ENCODE measurements at places on chromosomes 5 and 9. TPM values are rescaled to one million over a fixed set of nuclear protein-coding genes. Genes with fewer than 3 reads are reported as not detected.

OLFM1 gene
- total RNA-seq, result 4.0 TPM

GALNT10 gene
- total RNA-seq, result 10.2 TPM

GRCh38 chr9:117696154-117696553 lies 8.0 kb upstream of the TLR4 start:
- DNase-seq, result no peak

DNA sequence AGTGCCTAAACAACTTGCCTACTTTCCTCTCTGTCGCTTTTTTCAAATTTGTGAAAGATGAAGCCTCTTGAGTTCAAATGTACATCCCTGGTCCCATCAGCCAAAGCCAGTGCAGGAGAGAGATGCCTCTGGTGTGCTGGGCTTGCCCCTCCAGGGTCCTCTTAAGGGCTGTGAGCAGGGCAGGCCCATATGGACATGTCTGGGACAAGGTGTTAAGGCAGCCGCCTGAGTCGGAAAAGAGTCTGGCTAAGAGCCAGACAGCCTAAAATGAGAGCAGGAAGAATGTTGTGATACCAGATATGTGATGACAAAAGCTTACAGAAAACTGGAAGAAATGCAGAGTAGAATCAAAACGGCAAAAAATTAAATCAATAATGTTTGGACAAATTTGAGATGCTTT lies 72.5 kb downstream of the APTX start:
- no peak for DNase-seq

DNA sequence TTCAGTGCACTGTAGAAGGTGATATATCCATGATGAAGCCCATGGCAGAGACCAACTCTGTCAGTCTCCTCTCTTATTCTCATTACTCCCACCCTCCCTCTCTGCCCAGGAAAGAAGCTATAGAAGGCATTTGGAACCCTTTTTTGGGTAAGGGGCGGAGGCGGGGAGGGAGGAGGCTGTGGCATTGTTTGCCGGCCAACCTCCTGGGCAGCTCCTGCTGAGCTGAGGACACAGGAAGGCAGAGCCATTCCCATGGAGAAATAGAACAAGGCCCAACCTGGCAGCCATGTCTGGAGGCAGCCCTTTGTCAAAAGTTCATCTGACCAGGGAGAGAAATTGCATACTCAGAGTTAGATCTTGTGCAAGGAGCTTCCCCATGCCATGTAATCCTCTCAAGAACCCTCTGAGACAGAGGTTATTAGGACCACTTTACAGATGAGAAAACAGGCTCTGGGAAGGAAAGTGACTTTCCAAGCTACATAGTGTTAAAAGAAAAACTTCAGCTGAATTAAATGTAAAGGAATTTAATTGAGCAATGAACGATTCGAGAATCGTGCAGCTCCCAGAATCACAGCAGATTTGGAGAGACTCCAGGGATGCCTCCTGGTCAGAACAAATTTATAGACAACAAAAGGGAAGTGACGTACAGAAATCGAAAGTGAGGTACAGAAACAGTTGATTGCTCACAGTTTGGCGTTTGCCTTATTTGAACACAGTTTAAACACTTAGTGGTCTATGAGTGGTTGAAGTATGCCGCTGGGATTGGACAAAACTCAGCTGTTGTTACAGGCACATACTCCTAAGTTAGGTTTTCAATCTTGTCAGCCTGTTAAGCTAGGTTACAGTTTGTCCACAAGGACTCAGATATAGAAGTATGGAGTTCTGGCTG lies 158.6 kb downstream of the MELK start:
- DNase-seq, result no peak

DNA sequence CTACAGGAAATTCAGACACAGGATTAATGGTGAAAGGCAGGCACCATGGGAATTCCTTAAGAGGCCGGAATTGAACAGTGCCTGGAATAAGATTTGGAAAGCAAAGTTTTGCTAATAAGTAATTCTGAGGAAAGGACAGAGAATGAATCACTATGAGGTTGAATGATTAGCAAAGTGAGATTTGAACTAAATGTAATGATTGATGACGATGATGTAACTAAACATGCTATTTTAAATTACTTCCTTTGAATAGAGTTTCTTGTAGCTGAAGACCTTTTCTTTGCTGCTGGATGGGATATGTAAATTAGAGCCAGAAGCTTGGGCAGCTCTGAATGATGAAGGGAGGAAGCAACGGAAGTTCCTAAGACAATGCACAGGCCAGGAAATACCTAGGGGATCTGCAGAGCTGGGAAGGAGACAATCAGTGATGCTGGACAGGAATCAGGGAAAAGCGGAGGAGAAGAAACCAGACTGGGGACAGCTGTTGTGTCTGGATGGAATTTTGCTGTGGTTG lies 482.0 kb downstream of the PSAT1 start:
- DNase-seq, result peak; percentile 15

GRCh38 chr5:133343196-133343595 lies 269.1 kb downstream of the FSTL4 start:
- DNase-seq, result no peak

DNA sequence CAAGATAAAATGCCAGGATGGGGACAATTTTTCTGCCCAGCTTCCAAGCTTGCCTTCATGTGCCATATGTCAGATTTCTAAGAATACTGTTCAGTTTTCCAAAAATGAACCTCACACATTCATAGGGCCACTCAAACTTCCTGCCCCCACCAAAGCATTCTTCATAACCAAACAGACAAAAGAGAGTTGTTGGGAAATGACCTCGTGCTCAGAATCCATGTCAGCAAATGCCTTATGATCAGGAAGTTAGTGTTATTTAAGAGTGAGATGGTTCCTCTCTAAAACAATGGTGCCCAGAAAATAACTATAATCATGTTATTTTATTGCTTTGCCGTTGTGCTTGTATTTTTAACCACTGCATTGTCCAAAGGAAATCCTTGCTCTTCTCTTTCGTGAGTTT lies 208.2 kb downstream of the ZNF608 start:
- DNase-seq, result no peak

DNA sequence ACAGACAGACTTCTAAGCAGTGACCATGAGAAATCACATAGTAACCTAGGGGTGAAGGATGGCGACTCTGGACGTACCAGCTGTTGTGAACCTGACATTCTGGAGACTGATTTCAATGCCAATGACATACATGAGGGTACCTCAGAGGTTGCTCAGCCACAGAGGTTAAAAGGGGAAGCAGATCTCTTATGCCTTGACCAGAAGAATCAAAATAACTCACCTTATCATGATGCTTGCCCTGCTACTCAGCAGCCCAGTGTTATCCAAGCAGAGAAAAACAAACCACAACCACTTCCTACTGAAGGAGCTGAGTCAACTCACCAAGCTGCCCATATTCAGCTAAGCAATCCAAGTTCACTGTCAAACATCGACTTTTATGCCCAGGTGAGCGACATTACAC lies 38.0 kb upstream of the CCDC152 start:
- DNase-seq, result no peak
